ENCODE measurements at places on chromosomes 3 and 15.

- DNase-seq, result no peak
Measured at GRCh38 chr3:141346839-141347238, 21.5 kb upstream of the ZBTB38 start.

DNA sequence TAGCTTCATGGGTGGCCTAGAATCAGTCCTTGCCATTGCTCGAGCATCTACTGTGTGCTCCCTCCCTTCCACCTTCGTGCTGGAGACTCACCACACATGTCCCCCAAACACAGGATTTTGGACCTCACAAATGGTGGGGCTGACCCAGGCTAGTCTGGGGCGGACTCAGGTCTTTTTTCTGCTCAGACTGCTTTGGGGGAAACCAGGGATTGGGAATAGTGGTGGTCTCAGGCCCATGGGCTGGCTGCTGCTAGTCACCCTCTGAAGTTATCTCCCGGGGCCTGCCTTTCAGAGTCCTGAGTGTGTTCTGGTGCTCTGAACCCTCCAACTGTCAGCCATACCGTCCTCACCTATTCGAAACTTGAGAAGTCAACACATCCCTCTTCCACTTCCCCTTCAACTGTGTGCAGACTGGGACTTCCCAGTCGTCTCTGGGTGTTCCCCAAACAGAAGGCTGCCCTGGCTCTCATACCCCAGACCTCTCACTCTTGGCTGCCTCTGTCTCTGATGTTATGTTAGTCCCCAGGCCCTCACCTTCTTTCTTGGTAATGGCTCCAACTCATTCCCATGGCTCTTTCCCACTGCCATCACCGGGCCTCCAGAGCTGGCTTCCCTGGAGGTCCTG is 46.0 kb downstream of the PPCDC start:
- no peak for DNase-seq

GRCh38 chr3:58102976-58103451 is 94.8 kb downstream of the FLNB start:
- DNase-seq, result no peak

DNA sequence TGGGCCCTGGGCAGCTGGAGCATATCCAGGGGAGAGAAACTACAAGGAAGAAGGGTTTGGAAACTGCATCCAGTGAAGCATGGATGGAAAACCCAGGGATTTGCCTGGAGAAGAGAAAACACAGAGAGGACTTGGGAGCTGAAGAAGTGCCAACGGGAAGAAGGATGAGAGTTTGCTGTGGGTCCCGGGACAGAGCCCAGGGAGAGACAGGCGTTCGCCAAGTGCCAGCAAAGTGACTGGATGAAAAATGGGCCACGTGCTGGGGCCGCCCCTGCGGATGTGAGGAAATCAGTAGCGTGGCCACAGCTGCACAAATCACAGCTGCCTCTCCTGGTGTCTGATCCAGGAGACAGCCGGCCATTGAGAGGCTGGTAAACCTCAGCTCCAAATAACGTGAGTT is 70.4 kb downstream of the HES1 start:
- no peak for DNase-seq

DNA sequence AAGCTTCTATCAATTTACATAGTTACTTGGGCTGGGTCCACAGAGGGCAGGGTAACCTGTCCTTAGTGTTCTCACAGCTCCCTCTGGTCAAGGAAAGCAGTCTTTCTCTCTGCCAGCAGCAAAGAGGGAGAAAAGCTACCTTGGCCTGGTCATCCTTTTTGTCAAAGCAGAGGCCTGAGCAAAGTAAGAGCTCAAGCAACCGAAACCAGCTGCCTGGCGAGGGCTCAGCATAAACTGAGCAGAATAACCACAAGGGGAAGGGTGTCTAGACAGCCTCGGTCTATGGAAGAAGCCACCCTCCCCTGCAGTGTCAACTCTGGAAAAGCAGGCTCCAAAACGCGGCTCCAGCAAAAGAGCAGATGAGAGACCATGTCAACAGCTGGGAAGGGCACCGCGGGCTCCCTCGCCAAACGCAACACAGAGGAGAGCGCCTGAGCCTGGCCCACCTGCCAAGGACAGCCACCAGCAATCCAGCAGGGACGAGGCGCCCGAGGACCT is 17.4 kb downstream of the LRIG1 start:
- DNase-seq, result no peak

DNA sequence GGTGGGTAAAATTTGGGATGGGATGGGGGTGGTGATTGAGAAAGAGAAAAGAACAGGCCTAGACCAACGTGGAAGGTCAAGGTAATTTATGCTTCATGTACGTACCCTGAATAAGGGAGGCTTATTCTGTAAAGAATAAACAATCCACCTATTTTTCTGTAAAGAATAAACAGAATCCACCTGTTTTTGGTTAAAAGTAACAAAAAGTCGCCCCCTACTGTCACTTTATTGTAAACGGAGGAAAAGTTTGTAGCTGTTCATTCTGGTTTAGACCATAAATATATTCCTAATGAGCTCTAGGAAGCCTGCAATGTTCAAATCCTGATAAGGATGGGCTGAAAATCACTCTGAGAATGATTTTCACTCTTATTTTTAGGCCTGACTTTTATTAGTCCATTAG is 23.5 kb upstream of the SQOR start:
- DNase-seq, result no peak

DNA sequence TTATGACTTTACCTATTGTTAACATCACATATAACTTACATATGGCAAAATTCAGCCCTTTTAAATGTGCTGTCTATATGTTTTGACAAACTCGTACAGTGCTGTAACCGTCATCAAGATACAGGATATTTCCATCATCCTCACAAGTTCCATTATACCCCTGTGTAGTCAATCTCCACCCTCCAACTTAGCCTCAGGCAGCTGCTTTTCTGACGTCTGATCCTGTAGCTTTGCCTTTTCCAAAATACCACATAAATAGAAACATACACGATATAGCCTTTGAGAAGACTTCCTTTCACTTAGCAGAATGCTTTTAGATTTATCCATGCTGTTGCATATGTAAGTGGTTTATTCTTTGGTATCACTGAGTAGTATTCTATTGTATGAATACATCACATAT is 47.1 kb downstream of the SLC12A1 start:
- no peak for DNase-seq

- no peak for DNase-seq
Measured at GRCh38 chr3:133384331-133385027, 15.4 kb upstream of the BFSP2 start.

- DNase-seq, result no peak
Measured at GRCh38 chr3:66280304-66280703, 59.5 kb downstream of the SLC25A26 start.

GRCh38 chr3:16319723-16320122 is 54.7 kb downstream of the OXNAD1 start:
- DNase-seq, result no peak

DNA sequence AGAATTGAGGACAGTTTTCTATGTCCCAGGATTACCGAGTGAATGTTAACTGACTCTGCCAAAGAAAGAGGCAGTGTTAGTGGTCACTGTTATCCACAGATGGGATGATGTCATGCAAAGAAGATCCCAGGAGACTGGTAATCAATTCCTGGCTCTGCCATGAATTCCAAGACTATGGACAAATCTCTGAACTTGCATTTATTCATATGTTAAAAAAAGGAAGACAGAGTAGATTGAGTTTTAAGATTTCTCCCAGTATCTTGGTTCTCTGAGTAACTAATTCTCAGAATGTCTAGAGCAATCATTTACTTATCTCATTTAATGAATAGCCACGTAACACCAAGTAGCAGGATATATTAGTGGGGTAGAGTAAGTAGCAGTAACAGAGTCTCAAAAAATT is 11.5 kb upstream of the MAP3K13 start:
- DNase-seq, result no peak

DNA sequence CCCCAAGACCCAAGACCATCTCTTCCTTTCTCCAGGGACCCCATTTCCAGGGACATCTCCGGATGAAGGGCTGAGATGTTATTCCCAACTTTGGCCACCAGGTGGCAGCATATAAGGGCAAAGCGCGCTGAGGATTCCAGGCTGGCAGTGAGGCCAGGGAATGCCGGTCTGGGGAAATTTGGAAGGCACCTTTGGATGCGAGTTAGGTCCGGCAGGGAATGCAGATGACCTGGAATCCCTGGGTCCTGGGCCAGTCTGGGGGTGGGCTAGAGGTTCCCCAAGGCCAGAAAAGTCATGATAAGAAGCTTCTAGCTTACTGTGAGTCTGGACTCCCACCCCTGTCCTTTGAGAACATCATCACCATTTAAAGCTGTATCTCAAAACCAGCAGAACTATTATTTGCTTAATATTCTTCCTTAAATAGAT is 1.6 kb upstream of the CHST13 start:
- DNase-seq, result peak; percentile 17

DNA sequence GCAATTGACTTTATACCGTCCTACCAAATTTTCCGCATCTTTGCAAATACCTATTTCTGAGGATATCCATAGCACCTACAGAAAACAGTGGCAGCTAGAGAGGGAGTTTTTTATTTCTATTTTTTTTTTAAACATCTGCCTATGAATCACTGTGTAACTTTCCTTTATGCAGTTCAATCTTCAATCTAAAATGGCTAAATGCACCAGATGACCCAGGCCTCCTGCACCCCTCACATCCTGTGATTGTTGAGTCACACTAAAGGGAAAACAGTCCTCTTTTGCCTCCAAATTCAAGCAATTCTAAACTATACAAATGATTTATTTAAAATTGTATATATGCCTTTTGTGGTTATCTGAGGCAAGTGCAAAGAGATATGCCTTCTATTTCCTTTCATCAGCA is 20.1 kb upstream of the BCL6 start:
- DNase-seq, result no peak

- DNase-seq, result no peak
Measured at GRCh38 chr3:179715582-179715981, 62.7 kb downstream of the USP13 start.

GRCh38 chr3:186839874-186840641 is 2.5 kb upstream of the ADIPOQ start:
- no peak for DNase-seq
